ENCODE measurements at places on chromosomes 2 and 18. TPM values are rescaled to one million over a fixed set of nuclear protein-coding genes. Genes with fewer than 3 reads are reported as not detected.

The WNT10A gene
- 0.34 TPM for total RNA-seq

The ZAP70 gene
- total RNA-seq, result not detected

The TMEM247 gene
- not detected for total RNA-seq

The C2orf66 gene
- total RNA-seq, result under 0.01 TPM

The TRAPPC8 gene
- total RNA-seq, result 64.0 TPM

The CHST9 gene
- total RNA-seq, result 0.33 TPM

The ANTXR1 gene
- 86.8 TPM for total RNA-seq

The DPYSL5 gene
- total RNA-seq, result not detected

The KLHL29 gene
- 15.6 TPM for total RNA-seq

The APCDD1 gene
- total RNA-seq, result 3.6 TPM

The TMEM37 gene
- not detected for total RNA-seq

The CHPF gene
- total RNA-seq, result 197 TPM

The AQP12A gene
- not detected for total RNA-seq

The MLPH gene
- total RNA-seq, result 182 TPM

The CIB4 gene
- not detected for total RNA-seq

The AMER3 gene
- total RNA-seq, result not detected

The TUBA3E gene
- total RNA-seq, result not detected

The AP1S3 gene
- 26.3 TPM for total RNA-seq

The ANKRD36C gene
- 59.2 TPM for total RNA-seq

The NOSTRIN gene
- not detected for total RNA-seq

The SLC9A4 gene
- not detected for total RNA-seq

The TRIM43 gene
- total RNA-seq, result not detected

The ARHGAP25 gene
- 0.34 TPM for total RNA-seq

The CDH19 gene
- total RNA-seq, result 67.1 TPM

The SLC4A3 gene
- total RNA-seq, result 4.1 TPM

The CCDC68 gene
- under 0.01 TPM for total RNA-seq
